ENCODE measurements at places on chromosomes 11 and 22.

- no peak for DNase-seq
These were observed 19.2 kb upstream of the APOBEC3A start for GRCh38 chr22:38938221-38938620.

DNA sequence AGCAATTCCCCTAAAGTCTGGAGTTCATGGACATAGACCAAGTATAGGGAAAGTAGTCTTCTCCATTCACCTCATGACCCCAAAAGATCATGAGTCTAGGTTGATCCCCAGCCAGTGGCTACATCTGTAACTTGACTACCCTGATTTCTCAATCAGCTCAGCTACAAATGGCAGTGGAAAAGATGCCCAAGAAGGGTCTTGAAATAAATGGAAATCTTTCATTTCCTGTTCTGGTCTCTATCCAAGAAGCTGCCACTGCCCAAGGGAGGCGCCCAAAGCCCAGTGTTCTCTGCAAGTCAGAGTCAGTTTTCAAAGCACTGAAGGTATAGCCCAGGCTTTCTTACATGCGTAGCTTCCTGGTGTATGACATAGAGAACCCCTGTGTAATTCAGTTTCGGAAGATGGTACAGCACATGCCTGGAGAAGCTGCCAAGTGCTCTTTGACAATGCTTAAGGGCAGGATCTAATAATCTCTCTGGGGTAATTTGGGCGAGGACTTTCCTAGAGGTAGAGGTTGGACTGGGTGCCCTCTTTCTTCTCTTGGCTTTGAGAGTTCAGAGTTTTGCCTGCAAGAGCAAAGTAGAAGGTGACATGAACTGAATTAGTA is 101.1 kb downstream of the ADAMTS15 start:
- DNase-seq, result no peak

- no peak for DNase-seq
These were observed 98.1 kb downstream of the GAB2 start for GRCh38 chr11:78319453-78319955.

DNA sequence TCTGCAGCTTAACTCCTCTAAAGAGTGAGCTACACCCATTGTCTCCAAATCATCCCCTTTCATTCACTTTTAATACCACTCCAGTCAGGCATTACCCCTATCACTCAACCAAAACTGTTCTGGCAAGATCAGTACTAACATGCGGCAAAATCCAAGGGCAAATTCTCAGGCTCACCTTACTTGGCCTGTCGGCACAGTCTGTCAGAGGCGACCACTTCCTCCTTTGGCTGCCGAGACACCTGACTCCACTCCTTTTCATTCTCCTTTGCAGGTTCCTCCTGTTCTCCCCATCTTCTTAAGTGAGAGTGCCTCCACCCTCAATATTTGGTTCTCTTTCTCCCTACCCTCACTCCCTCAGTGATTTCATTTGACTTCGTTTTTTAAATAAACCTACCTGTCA is 4.2 kb downstream of the C11orf91 start:
- no peak for DNase-seq

GRCh38 chr22:20989323-20990138 is 7.4 kb downstream of the LZTR1 start:
- no peak for DNase-seq
